ENCODE measurements at places on chromosomes 3 and 15. TPM values are rescaled to one million over a fixed set of nuclear protein-coding genes. Genes with fewer than 3 reads are reported as not detected.

Gene GOLGA8H
- total RNA-seq: 1.2 TPM

GRCh38 chr3:44510000-44510368 lies 32.5 kb upstream of the ZNF445 start:
- DNase-seq: no peak

GRCh38 chr15:91151781-91152563 lies 51.9 kb downstream of the SV2B start:
- no peak for DNase-seq

- no peak for DNase-seq
Measured at GRCh38 chr3:98199020-98199419, 32.5 kb downstream of the OR5H15 start.

- no peak for DNase-seq
Measured at GRCh38 chr15:65038836-65039235, 6.4 kb upstream of the SLC51B start.
